Retina (tissue), 1 donor: ENCODE measurements at places on chromosomes 13 and 19.

- no peak for DNase-seq
These were observed 266.8 kb upstream of the GPC6 start for GRCh38 chr13:92959790-92960189.

GRCh38 chr13:34634448-34634847 lies 307.6 kb upstream of the NBEA start:
- no peak for DNase-seq

- DNase-seq: no peak
These were observed 773.8 kb downstream of the GPC5 start for GRCh38 chr13:92172191-92172590.

DNA sequence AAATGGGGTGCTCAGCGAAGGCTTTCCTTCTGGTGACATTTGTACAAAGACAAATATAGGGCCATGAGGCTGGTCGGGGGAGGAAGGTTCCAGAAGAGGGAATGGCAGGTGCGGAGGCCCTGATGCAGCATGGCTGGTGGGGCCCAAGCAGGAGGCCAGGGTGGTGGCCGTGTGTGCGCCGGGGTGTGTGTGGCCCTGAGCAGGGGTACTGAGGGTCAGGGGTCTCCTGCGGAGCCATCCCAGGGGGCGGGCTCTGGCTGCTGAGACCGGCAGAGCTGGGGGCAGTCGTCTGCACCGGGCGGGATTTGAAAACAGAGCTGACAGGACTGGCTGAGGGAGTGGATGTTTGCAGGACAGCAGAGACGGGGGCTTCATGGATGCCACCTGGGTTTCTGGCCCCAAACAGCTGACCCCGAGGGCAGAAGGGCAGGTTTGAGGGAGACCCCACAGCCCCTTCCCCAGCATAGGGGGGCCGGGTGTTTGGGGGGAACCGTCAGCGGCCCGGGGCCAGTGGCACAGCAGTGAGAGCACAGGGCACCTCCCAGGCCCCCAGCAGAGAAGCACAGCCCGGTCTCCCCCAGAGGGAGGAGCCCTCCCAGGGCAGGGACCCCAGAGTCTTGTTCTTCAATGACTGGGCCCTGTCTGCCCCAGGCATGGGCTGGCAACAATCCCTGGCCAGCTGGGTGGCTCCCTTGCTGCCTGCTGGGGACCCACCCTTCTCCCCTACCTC lies 11.4 kb downstream of the PIAS4 start:
- DNase-seq: no peak

- no peak for DNase-seq
These were observed 99.0 kb upstream of the MRI1 start for GRCh38 chr19:13665125-13665905.

GRCh38 chr19:50325310-50326100 lies 3.7 kb downstream of the KCNC3 start:
- peak; percentile 89 for DNase-seq

DNA sequence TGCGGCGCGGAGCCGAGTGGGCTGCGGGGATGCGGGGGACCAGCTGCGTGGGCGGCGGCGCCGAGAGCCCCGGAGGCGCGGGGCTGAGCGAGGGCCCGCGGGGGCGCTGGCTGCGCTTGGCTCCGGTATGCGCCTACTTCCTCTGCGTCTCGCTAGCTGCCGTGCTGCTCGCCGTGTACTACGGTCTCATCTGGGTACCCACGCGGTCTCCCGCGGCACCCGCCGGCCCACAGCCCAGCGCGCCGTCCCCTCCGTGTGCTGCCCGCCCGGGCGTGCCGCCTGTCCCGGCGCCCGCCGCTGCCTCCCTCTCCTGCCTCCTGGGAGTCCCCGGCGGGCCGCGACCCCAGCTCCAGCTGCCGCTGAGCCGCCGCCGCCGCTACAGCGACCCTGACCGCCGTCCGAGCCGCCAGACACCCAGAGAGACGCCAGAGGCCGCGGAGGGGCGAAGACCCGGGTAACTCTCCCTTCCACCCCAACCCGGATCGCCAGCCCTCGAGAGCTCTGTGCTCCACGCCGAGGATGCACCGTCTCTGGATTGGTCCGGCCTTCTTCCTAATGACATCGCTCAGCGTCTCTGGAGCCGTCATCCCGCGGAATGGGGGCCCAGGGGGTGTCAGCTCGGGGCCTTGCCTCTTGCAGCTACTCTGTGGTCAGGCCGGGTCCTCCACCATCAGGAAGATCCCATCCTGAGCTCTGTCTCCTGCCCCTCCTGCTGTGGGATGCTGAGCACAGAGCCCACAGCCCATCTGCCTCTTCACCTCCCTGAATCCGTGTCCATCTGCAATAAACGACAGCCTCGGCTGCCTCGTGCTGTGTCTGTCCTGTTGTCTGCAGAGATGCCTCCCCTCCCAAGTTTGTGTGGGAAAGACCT lies 441 bp downstream of the INAFM1 start:
- peak; percentile 72 for DNase-seq

DNA sequence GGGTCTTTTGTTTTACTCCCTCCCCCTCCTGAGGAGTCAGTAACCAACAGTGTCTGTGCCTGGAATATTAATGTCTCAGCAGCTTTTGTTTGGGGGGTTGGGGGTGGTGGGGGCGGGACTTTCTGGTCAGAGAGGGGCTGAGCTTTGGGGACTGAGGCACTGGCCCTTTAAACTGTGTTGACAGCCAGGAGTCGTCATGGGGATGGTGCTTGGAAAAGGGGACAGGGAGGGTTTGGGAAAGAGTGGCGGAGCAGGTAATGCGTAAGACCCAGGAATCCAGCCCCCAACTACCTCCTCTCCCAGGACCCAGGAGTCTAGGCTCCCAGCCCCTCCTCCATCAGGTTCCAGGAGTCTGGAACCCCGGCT lies 5.2 kb downstream of the CADM4 start:
- DNase-seq: no peak

- DNase-seq: no peak
These were observed 682 bp downstream of the PIK3R2 start for GRCh38 chr19:18153556-18154134.

- DNase-seq: no peak
These were observed 20.9 kb downstream of the POU2F2 start for GRCh38 chr19:42111384-42111783.

- DNase-seq: no peak
These were observed 121.3 kb downstream of the COL4A1 start for GRCh38 chr13:110185696-110186095.

DNA sequence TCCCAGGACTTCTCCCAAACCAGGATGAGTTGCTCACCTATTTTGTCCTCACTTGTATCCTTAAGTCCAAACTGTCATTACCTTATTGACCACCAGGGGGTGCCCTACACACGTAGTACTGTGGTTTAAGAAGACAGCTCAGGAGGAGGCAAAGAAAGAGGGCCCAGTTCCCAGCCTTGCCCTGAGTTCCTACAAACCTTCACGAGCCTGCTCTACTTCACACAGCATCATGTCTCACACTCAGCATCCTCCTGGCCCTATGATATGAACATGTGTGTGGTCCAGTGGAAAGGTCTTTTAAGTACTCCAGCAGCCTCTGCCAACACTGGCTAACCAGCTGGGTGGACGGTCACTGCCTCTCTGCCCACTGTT lies 8.1 kb upstream of the ZNF784 start:
- peak; percentile 83 for DNase-seq

DNA sequence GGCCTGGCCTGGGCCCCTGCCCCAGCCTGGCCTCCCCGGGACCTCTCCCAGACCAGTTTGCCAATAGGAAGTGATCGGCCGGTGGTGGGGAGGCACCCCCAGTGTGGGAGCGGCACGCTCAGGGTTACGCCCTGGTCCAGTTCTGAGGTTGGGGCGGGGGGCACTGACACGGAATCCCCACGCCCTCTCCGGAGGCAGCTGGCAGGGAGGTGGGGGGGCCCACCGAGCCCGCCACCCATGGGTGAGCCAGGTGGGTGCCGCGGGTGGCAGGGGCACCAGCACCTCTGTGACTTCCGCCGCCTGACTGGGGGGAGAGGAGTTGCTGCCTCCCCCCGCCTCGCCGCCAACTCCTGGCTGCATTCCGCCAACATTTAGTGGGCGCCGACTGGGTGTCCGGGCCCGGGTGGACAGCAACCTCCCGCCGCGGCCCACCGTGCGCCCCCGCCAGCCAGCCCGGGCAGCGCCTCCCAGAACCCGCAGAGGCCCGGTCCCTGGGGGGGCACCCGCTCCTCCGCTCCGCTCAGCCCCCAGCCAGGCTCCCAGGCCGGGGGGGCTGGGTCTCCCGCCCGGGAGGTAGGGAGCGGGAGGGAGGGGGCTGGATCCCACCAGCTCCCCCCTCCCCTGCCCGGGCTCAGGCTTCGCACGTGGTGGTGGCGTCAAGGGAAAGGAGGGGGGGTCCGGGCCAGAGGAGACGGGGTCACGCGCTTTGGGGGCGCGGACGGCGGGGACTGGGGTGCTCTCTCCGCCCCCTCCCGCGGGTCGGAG lies 2.0 kb downstream of the ZBTB7A start:
- peak; percentile 38 for DNase-seq

- no peak for DNase-seq
These were observed 27.3 kb downstream of the INTS6 start for GRCh38 chr13:51425410-51426042.

DNA sequence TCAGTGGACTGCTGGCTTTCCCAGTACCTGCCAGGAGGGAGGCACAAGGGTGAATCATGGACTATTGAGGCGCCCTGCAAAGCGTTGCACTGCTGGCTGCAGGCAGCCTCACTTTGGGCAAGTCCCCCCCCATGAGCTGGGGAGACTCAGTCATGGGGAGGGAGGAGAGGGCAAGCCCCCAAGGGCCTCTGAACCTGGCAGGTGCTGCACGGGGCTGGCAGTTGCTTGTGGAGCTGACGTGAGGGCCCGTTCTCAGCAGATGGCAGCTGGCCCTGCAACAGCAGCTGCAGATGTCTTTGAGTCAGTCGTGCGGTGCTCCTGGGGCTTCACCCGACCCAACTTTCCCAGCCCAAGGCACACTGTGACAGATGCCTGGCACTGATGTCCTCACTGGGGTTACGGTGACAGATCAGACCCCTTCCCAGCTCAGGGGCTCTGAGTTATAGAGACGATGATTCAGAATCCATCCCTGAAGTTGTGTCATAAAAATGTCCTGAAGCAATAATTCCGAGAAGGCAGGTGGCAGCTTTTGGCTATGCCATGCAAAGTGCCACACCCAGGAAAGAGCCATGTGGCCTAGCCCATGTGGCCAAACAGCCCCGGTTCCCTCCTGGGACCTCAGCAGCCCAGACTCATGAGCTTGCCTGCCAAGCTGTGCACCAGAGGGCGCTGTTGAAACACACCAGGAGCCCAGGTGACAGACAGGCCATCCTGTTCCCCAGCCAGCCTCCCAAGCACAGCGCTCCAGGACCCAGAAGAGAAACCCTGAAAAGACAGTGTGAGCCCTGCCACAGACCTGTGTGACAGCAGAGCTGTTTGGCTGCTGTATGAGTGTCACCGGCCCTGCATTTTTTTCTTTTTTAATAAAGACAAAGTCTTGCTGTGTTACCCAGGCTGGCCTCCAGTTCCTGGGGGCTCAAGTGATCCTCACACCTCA lies 53.6 kb upstream of the LDLR start:
- DNase-seq: peak; percentile 77

DNA sequence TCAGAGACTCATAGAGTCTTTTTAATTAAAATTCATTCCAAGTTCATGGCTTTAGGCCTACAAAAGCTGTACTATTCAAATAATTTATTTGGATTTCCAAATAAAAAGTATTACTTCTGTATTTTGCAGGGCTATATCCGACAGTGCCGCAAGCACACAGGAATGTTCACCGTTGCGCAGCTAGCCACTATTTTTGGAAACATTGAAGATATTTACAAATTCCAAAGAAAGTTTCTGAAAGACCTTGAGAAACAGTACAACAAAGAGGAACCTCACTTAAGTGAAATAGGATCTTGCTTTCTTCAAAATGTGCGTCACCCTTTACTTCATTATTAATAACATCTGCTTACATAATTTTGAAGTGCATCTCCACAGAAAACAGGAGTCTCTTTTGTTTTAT lies 20.5 kb upstream of the C1QTNF9 start:
- no peak for DNase-seq

DNA sequence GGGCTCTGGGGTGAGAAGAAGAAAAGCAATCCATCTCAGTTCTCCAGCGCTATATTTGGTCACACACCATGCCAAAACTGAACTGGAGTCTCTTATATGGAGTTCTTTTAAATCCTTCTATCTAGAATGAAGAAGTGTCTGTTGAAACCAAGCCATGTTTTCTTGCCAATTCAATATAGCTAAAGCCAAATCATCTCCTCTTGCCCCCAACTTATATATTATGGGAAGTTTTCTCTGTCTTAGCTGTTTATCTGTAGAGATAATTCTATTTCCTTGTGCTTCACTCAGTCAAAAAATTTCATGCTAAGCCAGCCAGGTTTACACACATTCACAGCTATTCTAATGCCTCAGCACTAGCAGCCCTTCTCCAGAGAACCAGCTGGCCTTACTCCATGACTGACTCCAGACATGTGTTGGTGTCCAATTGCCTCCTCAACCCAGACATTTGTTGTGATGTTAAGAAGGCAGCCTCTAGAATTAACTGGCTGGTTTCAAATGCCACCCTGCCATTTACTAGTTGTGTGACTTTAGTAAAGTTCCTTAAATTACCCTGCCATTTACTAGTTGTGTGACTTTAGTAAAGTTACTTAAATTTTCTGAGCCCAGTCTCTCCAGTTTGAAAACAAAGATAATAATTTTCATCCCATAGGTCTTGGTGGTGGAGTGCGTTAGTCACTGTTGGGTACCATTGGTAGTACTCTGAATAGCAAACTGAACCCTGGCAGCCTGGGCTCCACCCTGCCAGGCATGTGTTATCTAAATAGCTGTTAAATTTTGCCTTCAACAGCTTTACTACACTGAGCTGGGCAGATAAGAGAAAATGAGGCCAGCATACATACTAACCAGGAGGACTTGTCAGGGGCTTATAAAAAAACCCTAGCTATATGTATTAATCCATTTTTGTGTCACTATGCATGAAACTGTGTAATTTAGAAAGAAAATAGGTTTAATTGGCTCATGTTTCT lies 525.1 kb downstream of the LMO7 start:
- DNase-seq: no peak

- no peak for DNase-seq
These were observed 119.5 kb downstream of the ZAR1L start for GRCh38 chr13:32195713-32196112.

GRCh38 chr13:80665792-80666333 lies 324.9 kb upstream of the SPRY2 start:
- DNase-seq: no peak

- no peak for DNase-seq
These were observed 18.1 kb downstream of the TSC22D1 start for GRCh38 chr13:44557986-44558385.

DNA sequence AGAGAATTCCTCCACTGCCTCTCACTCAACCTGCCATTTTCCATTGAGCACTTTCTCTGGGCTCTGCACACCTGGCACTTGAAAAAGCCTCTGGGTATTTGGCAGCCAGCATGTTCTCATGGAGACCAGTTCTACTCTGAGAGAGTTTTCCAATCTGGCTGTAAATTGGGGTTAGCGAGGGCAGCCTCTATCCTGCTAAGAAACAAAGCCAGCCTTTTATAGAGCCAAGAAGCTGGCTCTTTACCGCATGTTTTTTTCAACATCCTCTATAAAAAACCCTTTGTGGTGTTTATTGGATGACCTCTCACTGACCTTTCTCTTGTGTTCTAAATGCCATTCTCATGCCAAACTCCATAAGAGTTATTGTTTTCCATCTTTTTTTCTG lies 52.6 kb upstream of the RCBTB2 start:
- peak; percentile 32 for DNase-seq
